GM23338 (cell line): ENCODE measurements at places on chromosomes 1 and 21. TPM values are rescaled to one million over a fixed set of nuclear protein-coding genes. Genes with fewer than 3 reads are reported as not detected.
A peak's percentile ranks its signal among the peaks of the same experiment; 100 is the strongest.

- H3K4me1 ChIP-seq, result no peaks in the 10 kb centered on the region
- no peak overlapping the region for H3K4me3 ChIP-seq
- no peak overlapping the region for H3K27ac ChIP-seq
- no peak for DNase-seq
- H3K36me3 ChIP-seq, result no peaks in the 10 kb centered on the region
Measured at GRCh38 chr1:29648798-29649188, 412.5 kb downstream of the PTPRU start.

GRCh38 chr1:239856924-239857323 is 234.8 kb upstream of the FMN2 start:
- no peak overlapping the region for H3K27ac ChIP-seq
- peaks cover 14% of the 10 kb centered on the region; the same call in 1 of the 2 replicates for H3K4me1 ChIP-seq
- H3K27me3 ChIP-seq, result no peaks in the 10 kb centered on the region
- no peaks in the 10 kb centered on the region for H3K36me3 ChIP-seq
- no peak for DNase-seq

GRCh38 chr1:60886793-60887331 is 195.5 kb upstream of the NFIA start:
- DNase-seq, result peak; percentile 76
- 0 out of 2 replicates have a peak overlapping the region, but pooled peaks have one; percentile 17 for H3K27ac ChIP-seq
- peaks cover 33% of the 10 kb centered on the region for H3K4me1 ChIP-seq
- H3K27me3 ChIP-seq, result no peaks in the 10 kb centered on the region
- peak overlapping the region; percentile 24; the same call in 1 of the 2 replicates for H3K4me3 ChIP-seq

GRCh38 chr1:39122056-39122455 is 82.4 kb upstream of the MACF1 start:
- H3K27me3 ChIP-seq, result no peaks in the 10 kb centered on the region
- H3K27ac ChIP-seq, result peak overlapping the region; percentile 41; the same call in 1 of the 2 replicates
- H3K4me3 ChIP-seq, result no peak overlapping the region
- peaks cover 10% of the 10 kb centered on the region for H3K4me1 ChIP-seq
- no peak for DNase-seq
- H3K36me3 ChIP-seq, result peaks cover 4% of the 10 kb centered on the region; the same call in 1 of the 2 replicates

Gene RGS16
- total RNA-seq, result 15.4 and 18.2 TPM in 2 replicates

- peak overlapping the region; percentile 58; the same call in 1 of the 2 replicates for H3K27ac ChIP-seq
- no peak overlapping the region for H3K4me3 ChIP-seq
- peak; percentile 68 for DNase-seq
- peaks cover 67% of the 10 kb centered on the region for H3K4me1 ChIP-seq
- H3K36me3 ChIP-seq, result no peaks in the 10 kb centered on the region
Measured at GRCh38 chr1:64487061-64487460, 17.1 kb downstream of the CACHD1 start.

Gene TSHB
- total RNA-seq, result not detected in 2 replicates

DNA sequence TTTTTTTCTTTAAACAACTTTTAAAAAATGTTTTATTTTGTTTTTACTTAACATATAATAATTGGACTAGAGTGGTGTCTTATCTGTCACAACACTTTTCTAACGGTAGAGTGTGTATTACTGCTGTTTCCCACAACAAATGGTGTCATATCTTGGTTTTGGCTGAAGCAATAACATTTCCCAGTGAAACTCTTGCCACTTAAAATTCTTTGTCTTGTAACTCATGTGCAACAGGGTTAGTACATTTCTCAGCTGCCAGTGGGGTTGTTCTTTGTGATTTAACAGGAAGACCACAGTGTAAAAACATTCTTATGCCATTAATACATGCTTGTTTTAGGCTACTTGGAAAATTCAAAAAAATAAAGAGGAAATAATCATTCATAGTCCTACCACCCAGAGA is 43.5 kb downstream of the ALPL start:
- peak overlapping the region; percentile 33; the same call in 1 of the 2 replicates for H3K27ac ChIP-seq
- H3K27me3 ChIP-seq, result no peaks in the 10 kb centered on the region
- H3K4me3 ChIP-seq, result no peak overlapping the region
- no peak for DNase-seq

Gene NOS1AP
- total RNA-seq, result 3.5 and 5.8 TPM in 2 replicates

GRCh38 chr1:234091876-234092275 is 187.4 kb downstream of the SLC35F3 start:
- H3K27me3 ChIP-seq, result no peaks in the 10 kb centered on the region
- no peak overlapping the region for H3K27ac ChIP-seq
- no peak overlapping the region for H3K4me3 ChIP-seq
- no peaks in the 10 kb centered on the region for H3K36me3 ChIP-seq
- H3K4me1 ChIP-seq, result no peaks in the 10 kb centered on the region

DNA sequence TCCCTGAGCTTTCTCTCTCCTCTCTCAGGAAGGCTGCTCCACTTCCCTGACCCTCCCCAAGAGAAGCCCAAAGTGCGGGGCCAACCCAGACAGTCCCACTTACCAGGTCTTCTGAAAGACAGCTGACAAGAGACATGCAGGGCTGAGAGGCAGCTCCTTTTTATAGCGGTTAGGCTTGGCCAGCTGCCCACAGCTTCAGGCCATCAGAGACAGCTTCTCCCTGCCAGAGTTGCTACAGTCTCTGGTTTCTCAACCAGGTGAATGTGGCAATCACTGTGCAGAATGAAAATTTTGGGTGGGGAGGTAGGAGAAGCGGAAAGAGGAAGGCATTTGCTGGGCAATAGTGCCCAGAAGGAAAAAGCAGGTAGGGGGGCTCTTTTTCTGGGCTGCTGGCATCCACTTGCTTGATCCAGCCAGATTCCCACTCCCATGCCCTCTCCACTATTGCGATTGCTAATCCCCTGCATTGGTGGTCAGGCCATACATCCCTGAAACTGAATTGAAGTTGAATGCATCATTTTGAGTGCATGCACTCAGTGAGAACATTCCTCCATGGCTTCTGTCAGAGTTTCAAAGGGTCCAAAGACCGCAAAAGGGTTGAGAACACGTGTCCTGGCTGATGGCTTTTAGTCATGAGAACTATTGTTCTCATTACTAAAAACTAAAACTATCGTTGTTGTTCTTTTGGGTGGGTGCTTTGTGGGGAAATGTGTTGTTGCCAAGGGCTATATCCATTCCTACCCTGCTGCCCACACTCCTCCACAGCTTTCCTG is at the start of gene S100A8:
Gene S100A8, minus strand, starts transcription at position 136 of the 773 bp plus-strand sequence. CDS start 538 bp downstream, outside the sequence.
- no peak within 1 kb of the TSS for H3K27ac ChIP-seq
- H3K4me1 ChIP-seq, result no peaks in the 10 kb centered on the region
- H3K4me3 ChIP-seq, result no peak within 1 kb of the TSS
- no peaks in the 10 kb centered on the region for H3K27me3 ChIP-seq

GRCh38 chr1:223683586-223684487 is 18.3 kb upstream of the CAPN8 start:
- DNase-seq, result peak; percentile 84
- no peaks in the 10 kb centered on the region for H3K4me1 ChIP-seq
- no peaks in the 10 kb centered on the region for H3K36me3 ChIP-seq
- no peak overlapping the region for H3K4me3 ChIP-seq
- H3K27ac ChIP-seq, result no peak overlapping the region
- H3K27me3 ChIP-seq, result no peaks in the 10 kb centered on the region

Gene BRINP3
- not detected in 2 replicates for total RNA-seq

Gene HES2
- 1.2 and 1.6 TPM in 2 replicates for total RNA-seq

Gene ERICH3
- total RNA-seq, result not detected in 2 replicates

DNA sequence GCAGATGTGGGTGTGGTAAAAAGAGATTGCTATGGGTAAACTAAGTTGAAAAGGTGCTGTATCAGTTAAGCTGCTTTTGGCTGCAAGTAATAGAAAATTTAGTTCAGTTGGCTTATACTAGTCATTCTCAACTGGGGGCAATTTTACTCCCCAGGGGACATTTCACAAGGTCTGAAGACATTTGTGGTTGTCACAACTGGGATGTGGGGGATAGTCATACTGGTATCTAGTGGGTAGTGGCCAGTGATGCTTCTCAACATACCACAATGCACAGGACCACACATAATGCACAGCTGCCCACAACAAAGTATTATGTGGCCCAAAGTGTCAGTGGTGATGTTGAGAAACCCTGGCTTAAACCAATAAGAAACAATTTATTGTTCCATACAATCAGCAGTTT is 31.4 kb downstream of the SERTAD4 start:
- no peaks in the 10 kb centered on the region for H3K36me3 ChIP-seq
- DNase-seq, result no peak
- H3K4me1 ChIP-seq, result peaks cover 30% of the 10 kb centered on the region
- H3K4me3 ChIP-seq, result no peak overlapping the region
- H3K27ac ChIP-seq, result no peak overlapping the region

DNA sequence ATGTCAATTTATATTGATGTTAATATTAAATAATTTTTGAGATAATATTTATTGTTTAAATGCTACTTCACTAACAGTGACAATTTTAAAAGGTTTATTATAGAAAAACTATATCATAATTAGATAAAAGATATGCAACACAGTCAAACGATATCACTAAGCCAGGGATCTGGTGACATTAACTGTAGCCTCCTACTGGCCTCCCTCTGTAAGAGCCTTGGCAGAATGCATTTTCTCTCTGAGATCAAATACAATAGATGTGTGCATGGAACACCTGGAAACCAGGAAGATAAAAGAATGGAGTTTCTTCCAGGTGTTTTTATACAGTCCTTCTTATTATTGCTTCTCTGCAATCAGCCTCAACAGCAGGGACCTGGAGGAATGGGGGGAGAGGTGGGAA is 1762.1 kb downstream of the BRINP3 start:
- H3K4me3 ChIP-seq, result no peak overlapping the region
- H3K27ac ChIP-seq, result no peak overlapping the region
- no peaks in the 10 kb centered on the region for H3K4me1 ChIP-seq

Gene AGMAT
- 3.8 and 7.4 TPM in 2 replicates for total RNA-seq

Gene OR2L8
- total RNA-seq, result not detected in 2 replicates

Gene CNTN2
- total RNA-seq, result 2.2 TPM in 2 replicates

GRCh38 chr1:2175055-2175414 is 19.5 kb downstream of the FAAP20 start:
- H3K4me1 ChIP-seq, result no peaks in the 10 kb centered on the region
- H3K27me3 ChIP-seq, result no peaks in the 10 kb centered on the region
- H3K36me3 ChIP-seq, result no peaks in the 10 kb centered on the region
- peak overlapping the region; percentile 50; the same call in 1 of the 2 replicates for H3K27ac ChIP-seq

Gene CLCA2
- not detected in 2 replicates for total RNA-seq

Gene VWA5B1
- total RNA-seq, result 0.70 and 1.0 TPM in 2 replicates

GRCh38 chr1:213127074-213127473 is 76.0 kb downstream of the RPS6KC1 start:
- H3K27me3 ChIP-seq, result no peaks in the 10 kb centered on the region
- no peaks in the 10 kb centered on the region for H3K4me1 ChIP-seq
- H3K27ac ChIP-seq, result no peak overlapping the region
- H3K4me3 ChIP-seq, result no peak overlapping the region
- DNase-seq, result no peak

Gene PLA2G2F
- total RNA-seq, result not detected in 2 replicates

DNA sequence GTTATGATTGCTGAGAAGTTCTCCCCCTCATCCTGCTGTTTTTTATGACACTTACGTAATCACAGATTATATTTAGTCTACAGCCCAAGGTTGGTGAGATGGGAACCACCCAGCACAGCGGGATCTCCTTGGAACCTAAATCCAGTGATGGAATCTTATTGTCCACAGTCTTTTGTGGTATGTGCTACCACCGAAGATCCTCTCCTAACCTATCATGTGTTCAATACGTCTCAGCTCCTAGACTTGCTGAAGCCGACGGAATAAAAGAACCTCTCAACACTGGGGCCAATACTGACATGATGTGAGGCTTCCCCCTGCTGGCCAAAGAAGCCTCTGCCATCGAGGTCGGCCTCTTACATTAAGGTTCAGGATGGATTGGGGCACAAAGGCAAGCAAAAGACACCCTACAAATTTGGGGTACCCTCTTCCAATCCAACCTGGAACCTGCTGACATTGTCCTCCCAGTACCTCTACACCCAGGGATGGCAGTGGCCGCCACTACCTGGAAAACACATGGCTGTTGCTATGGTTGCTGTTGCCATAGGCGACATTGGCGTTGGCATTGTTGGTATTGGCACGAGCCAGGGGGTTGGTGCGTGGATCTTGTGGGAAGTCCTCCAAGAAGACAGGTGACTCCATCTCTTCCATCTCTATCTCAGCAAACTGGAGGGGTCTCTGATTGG is 19.4 kb upstream of the KIF21B start:
- H3K27me3 ChIP-seq, result no peaks in the 10 kb centered on the region
- H3K27ac ChIP-seq, result no peak overlapping the region
- no peaks in the 10 kb centered on the region for H3K4me1 ChIP-seq
- no peaks in the 10 kb centered on the region for H3K36me3 ChIP-seq

DNA sequence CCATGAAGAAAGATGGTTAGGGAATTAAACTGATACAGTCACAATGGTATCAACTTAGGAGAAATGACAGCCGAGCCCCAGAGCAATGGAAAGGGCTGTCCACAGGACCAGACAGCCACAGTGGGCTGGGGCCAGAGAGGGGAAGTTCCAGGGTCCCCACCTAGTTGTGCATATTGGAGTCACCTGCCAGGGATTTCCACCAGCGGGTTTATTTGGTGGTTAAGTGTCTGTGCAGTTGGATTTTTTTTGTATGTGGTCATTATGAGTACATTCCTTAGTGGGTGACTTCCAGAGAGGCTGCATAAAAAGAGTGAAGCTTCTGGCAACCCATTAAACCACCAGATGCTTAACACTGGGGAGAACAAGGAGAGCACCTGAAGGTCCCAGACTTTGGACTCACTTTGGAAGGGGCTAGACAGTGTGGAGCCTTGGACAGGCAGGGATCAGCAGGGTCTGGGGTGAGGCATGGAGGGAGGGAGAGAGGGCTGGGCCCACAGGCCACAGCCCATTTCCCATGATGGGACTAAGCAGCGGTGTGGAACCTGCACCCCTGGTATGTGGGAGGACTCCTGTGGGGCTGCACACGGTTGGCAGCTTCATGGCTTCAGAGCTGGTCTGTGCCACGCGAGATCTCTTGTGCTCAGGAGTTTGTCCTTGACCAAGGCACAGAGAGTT is 7.8 kb upstream of the PTTG1IP start:
- peaks cover 4% of the 10 kb centered on the region; the same call in 1 of the 2 replicates for H3K27me3 ChIP-seq
- no peaks in the 10 kb centered on the region for H3K36me3 ChIP-seq
- no peak overlapping the region for H3K4me3 ChIP-seq
- no peaks in the 10 kb centered on the region for H3K4me1 ChIP-seq
- DNase-seq, result no peak

Gene C1orf185
- not detected in 2 replicates for total RNA-seq

GRCh38 chr1:11671544-11672286 is 7.7 kb downstream of the FBXO6 start:
- no peaks in the 10 kb centered on the region for H3K4me1 ChIP-seq
- DNase-seq, result no peak
- peaks cover 28% of the 10 kb centered on the region for H3K36me3 ChIP-seq
- no peaks in the 10 kb centered on the region for H3K27me3 ChIP-seq
- H3K27ac ChIP-seq, result no peak overlapping the region
